ENCODE measurements at places on chromosomes 13 and 19.

- DNase-seq, result peak; percentile 94
Measured at GRCh38 chr19:782185-782877, 14.9 kb upstream of the PTBP1 start.

GRCh38 chr19:1012334-1012733 lies 8.6 kb downstream of the TMEM259 start:
- DNase-seq, result no peak

GRCh38 chr19:13095393-13095784 lies 7.3 kb downstream of the LYL1 start:
- DNase-seq, result peak; percentile 85

- no peak for DNase-seq
Measured at GRCh38 chr13:36447501-36447900, 15.2 kb downstream of the CCNA1 start.

GRCh38 chr19:39372941-39373340 lies 18.0 kb downstream of the PAF1 start:
- no peak for DNase-seq

DNA sequence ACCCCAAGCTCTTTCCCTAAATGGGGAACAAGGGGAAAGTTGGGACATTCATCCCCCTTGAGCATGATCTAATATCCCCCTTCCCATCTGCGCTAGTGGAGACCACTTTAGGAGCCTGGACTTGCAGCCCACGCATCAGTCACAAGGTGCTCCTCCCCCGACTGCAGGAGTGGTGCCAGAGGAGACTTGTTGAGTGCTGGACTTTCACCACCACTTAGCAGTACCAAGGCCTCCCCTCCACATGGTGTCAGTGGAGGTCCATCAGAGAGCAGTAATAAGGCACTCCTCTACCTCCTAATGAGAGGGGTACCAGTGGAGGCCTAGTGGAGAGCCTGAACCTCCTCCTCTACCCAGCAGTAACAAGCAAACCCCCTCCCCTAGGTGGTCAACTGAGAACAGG lies 22.5 kb downstream of the CAB39L start:
- peak; percentile 74 for DNase-seq

DNA sequence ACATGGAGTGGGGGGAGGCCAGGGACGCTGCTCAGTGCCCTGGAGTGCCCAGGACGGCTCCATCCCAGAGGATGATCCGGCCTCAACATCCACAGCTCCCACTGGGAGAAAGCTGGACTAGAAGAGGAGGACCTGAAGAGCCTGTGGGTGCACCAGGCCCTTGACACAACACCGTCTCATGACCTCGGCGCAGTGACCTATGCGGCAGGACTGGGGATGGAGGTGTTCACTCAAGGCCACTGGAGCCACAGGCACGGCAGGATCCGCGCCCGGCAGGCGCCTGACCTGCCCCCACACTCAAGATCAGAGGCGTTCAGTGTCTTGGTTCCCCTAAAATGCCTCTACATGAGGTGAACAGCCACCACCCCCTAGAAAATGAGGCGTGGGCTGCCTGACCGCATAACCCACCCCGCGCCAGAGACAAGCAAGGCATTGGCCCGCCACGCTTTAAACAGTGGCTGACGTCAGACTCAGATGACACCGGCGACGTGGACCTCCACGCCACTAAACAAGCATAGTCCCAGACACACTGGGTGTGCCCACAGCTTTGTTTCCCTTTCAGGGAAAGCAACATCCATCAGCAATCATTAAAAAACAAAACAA lies 8.0 kb downstream of the SGTA start:
- no peak for DNase-seq

- no peak for DNase-seq
Measured at GRCh38 chr19:4536798-4537197, 1.8 kb upstream of the PLIN5 start.

- DNase-seq, result peak; percentile 55
Measured at GRCh38 chr19:18419699-18420460, 682 bp downstream of the SSBP4 start.

DNA sequence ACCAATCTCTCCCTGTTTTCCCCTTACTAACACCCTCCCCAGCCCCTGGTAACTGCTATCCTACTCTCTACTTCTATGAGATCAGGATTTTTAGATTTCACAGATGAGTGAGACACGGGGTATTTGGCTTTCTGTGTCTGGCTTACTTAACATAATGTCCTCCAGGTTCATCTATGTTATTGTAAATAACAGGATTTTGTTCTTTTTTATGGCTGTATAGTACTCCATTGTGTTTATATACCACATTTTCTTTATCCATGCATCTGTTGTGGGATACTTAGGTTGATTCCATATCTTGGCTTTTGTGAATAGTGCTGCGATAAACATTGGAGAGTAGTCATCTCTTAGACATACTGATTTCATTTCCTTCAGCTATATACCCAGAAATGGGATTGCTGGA lies 28.5 kb upstream of the ATP11A start:
- no peak for DNase-seq

- no peak for DNase-seq
Measured at GRCh38 chr13:40170982-40171381, 495.5 kb downstream of the FOXO1 start.

DNA sequence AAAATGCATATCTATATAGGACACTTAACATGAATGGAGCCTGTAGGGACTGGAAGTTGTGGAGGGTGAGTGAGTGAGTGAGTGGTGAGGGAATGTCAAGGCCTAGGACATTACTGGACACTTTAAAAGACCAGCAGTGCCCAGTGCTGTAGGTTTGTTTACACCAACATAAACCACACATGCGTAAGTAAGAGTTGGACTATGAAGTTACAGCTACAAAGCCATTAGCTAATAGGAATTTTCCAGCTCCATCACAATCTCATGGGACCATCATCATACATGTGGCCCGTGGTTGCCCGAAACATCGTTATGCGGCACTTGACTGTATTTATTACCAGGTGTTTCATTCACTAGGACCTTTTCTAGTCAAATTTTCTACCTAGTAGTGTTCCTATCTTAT lies 49.2 kb downstream of the LATS2 start:
- DNase-seq, result no peak

DNA sequence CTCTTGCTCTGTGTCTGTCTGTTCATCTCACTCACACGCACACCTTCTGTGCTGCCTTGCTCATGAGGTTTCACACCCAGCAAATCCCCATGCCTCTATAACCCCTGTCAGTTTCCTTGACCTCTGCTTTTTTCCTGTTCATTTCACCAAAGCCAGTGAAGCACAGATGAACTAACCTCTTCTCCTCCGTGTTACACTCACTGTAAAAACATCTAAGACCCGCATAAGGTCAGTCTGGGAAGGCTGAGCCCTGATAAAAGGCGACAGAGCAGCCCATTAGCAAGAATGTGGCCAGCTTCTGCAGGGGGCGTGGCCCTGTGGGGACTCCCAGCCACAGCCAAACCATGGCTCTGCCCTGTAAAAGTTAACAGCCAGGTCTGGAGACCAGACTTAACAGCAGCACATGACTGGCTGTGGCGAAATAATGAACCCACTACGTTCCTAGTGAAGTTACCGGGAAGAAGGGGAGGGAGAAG lies 42.8 kb upstream of the NPAS1 start:
- peak; percentile 70 for DNase-seq

GRCh38 chr13:45055198-45055901 lies 65.0 kb upstream of the GTF2F2 start:
- no peak for DNase-seq

- DNase-seq, result no peak
Measured at GRCh38 chr13:35993686-35994085, 137.5 kb downstream of the DCLK1 start.

GRCh38 chr13:24060993-24061392 lies 99.5 kb upstream of the SPATA13 start:
- DNase-seq, result no peak

DNA sequence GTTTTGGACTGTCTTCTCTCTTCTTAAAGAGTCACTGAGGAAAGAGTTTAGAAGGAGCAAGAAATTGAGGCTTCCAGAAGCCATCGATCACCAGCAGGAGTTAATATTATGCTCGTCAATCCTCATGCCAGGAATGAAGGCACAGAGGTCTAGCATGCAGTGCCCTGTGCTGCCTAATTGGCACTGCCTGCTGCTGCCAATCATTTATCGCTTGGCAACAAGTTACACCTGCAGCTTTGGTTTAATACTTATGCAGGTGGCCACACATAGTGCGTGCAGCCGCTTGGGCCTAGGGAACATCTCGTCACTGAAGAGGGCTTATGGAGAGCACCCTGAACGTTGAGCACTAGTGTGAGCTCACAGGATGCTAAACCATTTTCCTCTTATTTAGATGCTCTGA lies 2.7 kb upstream of the SOX1 start:
- DNase-seq, result no peak

DNA sequence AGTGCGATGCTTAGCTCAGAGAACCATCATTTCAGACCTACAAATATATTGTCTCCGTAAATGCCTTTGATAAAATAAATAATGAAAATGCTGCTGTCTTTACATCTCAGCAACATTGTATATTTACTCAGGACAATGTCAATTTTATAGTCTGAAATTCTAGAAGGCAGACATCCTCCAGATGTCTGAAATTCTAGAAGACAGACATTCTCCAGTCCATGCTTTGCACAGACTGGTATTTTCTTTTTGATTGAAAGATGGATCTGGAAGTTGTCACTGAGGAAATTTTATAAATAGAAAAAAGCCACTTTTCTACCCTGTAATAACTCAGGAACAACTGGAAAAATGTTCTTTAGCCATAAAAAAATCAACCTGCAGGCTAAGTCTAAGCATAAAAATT lies 2293.3 kb downstream of the PCDH9 start:
- no peak for DNase-seq

- peak; percentile 81 for DNase-seq
Measured at GRCh38 chr19:1259206-1259875, 9.8 kb upstream of the CIRBP start.

GRCh38 chr13:48726711-48727110 lies 73.0 kb downstream of the CYSLTR2 start:
- DNase-seq, result no peak

DNA sequence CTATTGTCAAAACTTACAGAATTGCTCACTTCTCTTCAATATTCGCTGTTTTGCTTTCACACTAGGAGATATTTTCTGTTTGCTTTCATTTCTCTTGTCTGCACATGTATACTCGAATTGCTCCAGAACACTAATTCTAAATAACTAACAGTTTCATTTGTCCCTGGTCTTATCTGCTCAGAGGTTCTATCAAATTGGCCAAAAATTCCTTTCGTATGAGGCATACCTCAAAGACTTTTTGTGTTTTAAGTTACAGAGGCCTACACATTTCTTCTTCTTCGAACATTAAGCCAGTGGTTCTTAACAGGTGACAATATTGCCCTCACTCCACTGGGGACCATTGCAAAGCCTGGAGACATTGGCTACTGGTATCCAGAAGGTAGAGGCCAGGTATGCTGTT lies 1314.6 kb downstream of the EFNB2 start:
- no peak for DNase-seq

GRCh38 chr19:51570962-51571575 lies at the start of gene ZNF175:
TSS of gene ZNF175 (plus strand) at chr19:51571283. CDS start at chr19:51573330, 2,047 bp downstream.
- peak; percentile 98 for DNase-seq

DNA sequence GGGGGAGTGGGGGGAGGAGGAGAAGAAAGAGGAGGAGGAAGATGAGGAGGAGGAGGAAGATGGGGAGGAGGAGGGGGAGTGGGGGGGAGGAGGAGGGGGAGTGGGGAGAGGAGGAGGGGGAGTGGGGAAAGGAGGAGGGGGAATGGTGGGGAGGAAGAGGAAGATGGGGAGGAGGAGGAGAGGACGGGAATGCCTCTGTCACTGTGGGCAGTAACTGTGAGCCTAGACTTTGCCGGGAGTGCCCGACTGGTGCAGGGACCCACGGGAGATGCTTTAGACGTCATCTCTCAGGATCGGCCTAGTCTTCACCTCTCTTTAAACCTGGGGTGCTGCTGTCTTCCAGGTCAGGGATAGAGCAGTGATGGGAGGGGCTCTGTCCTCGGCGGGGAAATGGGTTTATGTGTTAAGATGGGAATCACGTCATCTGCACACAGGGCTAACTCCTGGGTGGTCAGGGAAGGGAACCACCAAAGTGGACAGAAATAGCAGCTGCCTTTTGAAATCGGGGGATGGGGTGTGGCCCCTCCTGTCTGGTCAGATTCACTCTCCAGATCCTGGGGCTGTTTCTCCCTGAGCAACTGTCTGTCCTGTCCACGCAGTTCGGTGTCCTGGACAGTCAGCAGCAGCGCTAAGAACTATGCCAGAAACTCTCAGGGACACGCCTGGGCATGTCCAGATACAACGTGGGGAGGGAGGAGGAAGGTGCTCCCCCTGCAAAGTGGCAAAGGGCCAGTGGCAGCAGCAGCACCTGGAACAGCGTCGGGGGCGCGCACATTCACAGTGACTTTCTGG lies 26.9 kb downstream of the GAS6 start:
- no peak for DNase-seq

- DNase-seq, result no peak
Measured at GRCh38 chr13:33100886-33101285, 84.7 kb downstream of the KL start.

GRCh38 chr13:87677496-87678371 lies 6.6 kb downstream of the SLITRK5 start:
- DNase-seq, result peak; percentile 72

- DNase-seq, result no peak
Measured at GRCh38 chr19:28960986-28961705, 251.8 kb downstream of the UQCRFS1 start.

DNA sequence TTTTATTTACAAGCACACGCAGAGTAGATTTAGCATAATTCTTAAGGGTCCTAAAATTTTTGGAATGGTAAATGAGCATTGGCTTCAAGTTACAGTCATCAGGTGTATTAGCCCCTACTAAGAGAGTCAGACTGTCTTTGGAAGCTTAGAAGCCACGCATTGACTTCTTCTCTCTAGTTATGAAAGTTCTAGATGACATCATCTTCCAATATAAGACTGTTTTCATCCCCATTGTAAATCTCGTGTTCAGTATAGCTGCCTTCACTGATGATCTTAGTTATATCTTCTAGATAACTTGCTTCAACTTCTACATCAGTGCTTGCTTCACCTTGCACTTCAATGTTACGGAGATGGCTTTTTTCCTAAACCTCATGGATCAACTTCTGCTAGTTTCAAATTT lies 148.8 kb upstream of the SLITRK1 start:
- no peak for DNase-seq

DNA sequence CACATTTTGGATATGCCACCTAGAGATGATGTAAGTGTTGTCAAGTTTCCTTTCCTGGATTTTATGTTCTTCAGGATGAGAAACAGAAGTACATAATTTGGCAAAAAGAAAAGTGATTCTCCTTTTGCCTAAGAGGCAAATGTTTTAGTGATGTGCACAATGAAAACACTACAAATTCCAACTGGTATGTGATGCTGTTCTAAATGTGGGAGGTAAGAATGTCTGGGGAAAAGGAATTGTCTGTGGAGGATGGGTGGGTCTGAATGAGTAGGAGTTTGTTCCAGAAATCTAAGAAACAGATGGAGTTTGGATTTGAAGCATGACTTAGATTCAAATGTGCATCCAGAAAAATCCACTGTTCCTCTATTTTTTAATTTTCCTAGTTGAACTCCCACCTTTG lies 473.6 kb upstream of the SPRY2 start:
- DNase-seq, result no peak

- no peak for DNase-seq
Measured at GRCh38 chr13:110347535-110348308, 40.6 kb downstream of the COL4A2 start.

- DNase-seq, result no peak
Measured at GRCh38 chr19:58569943-58570670, 3.0 kb downstream of the MZF1 start.
